Stimulated activated CD8-positive, alpha-beta memory T cell treated with anti-CD3 and anti-CD28 coated beads, Interleukin-4, amount 100 ng/mL, for 1 hour (primary cell): ENCODE measurements at places on chromosomes 2 and 18.

DNA sequence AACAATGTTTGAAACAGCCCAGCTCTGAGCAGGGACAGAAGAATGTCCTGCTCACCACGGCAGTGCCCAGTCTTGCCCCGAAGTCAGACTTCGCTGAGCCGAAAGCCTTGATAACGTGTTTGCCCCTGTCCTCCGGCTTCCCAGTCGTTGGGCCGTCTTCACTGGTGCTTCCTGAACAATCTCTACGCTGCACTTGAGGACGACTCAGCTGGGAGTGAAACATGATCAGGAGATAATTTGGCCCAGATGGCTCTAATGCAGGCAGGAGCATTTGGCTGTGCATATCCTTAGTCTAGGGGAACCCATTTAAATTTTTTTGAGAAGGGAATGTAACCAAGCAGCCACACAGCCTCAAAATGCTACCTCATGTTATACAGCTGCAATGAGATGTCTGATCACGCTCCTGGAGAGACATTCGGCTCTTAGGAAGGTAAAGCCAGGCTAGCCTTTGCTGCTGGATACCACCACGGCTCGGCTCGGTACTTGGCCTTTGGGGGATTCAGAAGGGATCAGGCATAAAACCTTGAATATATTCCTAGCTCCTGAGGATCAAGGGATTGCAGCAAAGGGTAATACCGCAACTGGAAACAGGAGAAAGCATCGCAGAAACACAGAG, 43.6 kb downstream of the FECH start:
- no peak for DNase-seq

GRCh38 chr2:165593081-165593480, 123.6 kb downstream of the CSRNP3 start:
- DNase-seq = no peak

DNA sequence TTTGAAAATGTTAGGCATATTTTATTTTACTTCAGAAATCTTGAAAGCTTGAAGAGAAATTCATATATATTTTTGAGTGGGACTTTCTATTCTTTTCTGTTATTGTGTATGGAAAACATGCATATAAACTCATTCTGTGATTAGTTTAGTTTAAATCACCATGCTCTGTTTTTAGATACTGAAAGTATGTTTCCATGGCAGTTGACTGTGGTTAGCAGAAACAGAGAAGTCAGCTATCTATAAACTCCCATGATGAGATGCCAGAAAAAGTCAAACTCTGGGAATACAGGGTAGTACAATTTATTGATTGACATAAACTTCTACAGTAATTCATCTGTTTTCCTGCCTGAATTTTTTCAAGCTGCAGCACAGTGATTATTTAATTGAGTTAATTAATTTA, 905.3 kb upstream of the VRK2 start:
- no peak for DNase-seq

- DNase-seq = no peak
Measured at GRCh38 chr2:191150230-191150599, 579 bp downstream of the STAT4 start.

DNA sequence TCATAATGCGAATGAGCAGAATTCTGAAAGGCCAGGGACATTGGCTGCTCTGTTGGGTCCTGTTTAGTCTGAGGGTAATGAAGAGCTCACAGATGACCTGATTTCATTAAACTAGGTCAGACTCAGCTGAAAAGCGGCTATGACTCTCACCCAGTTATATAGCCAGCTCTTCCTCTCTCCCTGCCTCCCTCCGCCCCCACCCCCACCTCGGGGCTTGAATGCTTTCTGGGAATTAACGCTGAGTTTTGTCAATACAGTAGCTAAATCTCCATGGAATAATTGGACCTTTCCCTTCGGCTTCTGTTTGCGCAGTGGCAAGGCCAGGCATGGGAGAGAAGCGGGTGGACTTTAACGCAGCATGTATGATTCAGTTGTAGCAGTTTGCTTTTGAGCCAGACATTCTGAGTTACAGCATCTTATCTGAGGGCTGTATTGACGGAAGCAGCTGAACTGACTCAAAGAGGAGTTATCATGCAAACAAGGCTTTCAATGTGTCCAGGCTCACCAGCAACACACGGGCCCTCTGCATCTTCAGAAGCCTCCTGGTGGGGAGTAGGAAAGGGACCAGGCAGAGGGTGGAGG, 110.6 kb downstream of the MYCN start:
- DNase-seq = no peak

- no peak for DNase-seq
Measured at GRCh38 chr2:196441527-196441926, 198.0 kb upstream of the CCDC150 start.

DNA sequence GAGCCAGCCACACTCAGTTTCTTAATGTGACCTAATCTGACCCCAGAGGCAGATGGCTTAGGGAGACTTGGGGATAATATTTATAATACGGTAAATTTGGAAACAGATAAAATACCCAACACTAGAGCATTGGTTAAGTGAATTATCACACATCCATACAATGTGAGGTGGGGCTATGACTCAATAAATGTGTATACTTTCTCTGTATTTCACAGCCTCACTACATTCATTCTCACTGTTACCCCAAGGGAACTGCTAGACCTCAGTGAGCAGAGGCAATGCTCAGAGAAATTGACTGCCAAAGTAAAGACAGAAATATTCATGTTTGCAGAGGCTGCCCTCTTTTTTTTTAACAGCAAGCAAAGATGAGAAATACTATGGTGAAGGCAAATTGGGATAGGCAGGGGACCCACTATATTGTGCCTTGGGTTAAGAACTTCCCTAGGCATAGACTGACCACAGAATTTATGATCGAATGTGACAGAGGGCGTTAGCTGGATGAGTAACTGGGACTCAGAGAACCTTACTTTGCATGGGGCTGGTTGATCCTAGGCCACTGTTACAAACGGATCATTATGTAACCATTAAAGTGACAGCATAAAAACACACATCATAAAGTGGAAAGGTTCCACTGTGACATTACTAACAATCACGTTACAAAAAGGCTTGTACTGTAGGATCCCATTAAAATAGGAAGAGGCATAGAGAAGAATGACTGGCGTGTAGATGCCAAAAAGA, 246.0 kb upstream of the LYPD1 start:
- no peak for DNase-seq

- DNase-seq = no peak
Measured at GRCh38 chr2:120669121-120669952, 66.3 kb upstream of the GLI2 start.

DNA sequence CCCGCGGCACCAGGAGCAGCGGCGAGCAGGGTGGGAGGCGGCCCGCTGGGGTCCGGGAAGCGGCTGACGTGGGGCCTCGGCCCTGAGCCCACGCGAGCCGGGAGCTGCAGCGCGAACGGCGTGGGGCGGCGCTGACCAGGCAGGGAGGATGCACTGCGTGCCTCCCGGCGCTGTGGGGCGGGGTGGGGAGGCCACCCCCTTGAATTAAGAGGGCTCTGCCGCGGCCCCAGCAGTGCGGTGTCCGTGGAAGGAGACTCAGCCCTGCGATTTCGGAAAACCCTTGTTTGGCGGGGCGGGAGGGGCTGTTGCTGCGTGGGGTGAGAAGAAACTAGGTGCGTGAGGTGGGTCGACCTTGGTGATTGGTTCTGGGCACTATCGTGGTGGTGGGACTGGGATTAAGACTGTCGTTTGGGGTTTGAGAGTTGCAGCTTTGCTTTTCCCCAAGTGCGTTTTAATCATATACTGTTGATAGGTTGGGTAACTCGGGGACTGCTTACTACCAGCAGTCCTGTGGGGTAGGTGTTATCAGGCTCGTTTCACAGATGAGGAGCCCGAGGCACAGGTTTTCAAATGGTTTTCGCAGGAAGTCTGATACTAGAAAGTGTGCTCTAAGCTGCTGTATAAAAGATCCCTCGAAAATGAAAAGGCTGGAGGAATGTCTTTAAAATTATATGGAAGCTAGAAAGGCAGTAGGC, 722 bp downstream of the ACSL3 start:
- DNase-seq = peak; percentile 0

- no peak for DNase-seq
Measured at GRCh38 chr2:236795861-236796219, 226.2 kb downstream of the ACKR3 start.

DNA sequence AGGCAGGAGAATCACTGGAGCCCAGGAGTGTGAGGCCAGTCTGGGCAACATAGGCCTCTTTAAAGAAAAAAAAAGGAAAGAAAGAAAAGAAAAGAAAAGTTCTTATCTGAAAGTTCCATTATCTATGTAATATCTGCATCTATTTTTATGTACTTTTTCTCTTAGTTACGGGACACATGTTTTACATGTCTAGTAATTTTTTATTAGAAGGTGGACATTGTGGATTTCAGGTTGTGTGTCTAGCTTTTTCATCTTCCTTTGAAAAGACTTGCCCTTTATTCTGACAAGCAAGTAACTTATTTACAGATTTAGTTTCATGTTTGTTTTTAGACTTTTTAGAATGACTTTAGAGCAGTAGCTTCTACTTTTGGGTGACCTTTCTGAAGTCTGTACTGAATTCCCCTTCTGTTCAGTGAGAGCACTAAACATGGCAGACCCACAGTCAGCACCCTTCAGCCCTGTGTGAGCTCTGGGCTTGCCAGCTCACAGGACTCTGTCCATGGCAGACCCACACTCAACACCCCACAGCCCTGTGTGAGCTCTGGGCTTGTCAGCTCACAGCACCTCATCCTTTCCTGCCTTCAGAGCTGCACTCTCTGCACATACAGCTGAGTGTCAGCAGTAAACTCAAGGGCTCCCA, 17.5 kb downstream of the TRAPPC12 start:
- DNase-seq = no peak

DNA sequence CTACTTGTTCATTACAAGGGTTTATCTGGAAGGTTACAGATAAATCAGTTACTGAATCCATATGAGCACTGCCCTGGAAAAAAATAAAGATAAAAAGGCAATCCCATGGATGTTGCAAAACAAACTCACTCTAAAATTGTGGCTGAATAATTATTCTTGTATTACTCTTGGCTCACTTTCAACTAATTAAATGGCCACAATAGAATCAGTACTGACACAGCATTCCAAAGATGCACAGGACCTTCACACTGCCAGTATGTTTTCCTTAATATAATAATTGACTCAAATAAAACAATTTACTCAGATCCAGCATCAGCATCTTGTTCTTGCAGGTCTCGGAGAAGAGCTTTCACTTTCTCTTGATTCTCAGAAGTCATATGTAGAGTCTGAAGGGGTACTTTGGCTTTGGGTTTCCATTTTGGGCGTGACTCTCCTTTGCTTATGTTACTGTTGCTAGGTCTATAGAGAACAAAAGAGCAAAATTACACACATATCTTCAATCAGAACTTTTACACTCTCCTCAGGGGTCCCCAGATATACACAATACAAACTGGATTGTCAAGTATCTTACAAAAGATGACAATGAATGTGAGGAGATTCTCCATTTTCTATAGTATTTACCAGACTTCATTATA, 12.6 kb downstream of the DHX57 start:
- DNase-seq = no peak

- no peak for DNase-seq
Measured at GRCh38 chr2:172009823-172010222, 10.1 kb downstream of the METAP1D start.

DNA sequence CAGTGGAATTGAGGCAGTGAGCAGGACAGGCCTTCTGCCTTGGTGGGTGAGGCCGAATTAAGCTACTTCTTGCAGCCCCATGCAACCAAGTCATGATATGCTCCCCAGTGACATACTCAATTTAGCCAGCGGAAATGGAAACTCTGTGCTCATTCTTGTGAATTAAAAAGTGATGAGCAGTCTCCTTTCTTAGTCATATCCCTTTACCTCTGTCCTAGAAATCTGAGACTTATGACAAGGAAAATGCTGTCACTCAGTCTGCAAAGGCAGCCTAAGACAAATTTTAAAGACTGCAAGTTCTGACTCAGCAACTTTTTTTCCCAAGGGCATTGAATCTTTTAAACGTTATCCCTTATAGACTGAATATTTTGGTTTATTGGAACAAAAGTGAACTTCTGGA, 218.2 kb downstream of the SH3BP4 start:
- DNase-seq = no peak

GRCh38 chr2:230671117-230671516, 41.5 kb upstream of the CAB39 start:
- no peak for DNase-seq

GRCh38 chr2:105812180-105813044, 67.7 kb downstream of the NCK2 start:
- no peak for DNase-seq

GRCh38 chr2:157244691-157245090, 12.8 kb upstream of the GALNT5 start:
- no peak for DNase-seq

- DNase-seq = no peak
Measured at GRCh38 chr18:23981369-23981980, 33.1 kb upstream of the TTC39C start.

DNA sequence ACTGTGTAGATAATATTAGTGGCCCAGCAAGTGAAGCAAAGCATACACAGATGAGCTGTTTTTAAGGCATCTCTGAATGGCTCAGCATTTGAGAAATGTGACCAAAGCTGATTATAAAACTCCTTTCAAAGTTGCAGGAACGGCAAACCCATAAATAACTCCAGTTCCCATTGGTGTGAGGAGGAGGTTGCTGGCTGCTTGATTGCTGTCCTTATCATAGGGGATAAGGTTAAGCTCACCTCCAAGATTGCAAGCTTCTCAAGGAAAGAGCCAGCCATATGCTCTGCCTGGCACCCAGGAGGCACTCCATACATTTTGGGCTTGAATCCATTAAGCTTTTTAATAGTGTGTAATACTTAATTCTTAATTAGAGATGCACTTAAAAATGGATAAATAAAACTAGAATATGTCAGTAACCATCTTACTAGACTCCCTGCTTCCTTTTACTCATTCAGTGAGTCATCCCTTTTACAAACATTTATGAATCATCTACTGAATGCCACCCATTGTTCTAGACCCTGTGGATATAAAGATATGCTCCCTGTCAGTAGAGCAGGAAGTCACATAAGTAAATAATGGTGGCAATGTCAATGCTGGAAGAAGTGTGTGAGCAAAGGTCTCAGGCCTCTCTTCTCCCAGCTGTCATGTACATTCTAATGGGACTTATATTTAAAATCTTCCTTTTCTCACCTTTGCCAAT, 99.3 kb downstream of the SPATS2L start:
- DNase-seq = no peak

DNA sequence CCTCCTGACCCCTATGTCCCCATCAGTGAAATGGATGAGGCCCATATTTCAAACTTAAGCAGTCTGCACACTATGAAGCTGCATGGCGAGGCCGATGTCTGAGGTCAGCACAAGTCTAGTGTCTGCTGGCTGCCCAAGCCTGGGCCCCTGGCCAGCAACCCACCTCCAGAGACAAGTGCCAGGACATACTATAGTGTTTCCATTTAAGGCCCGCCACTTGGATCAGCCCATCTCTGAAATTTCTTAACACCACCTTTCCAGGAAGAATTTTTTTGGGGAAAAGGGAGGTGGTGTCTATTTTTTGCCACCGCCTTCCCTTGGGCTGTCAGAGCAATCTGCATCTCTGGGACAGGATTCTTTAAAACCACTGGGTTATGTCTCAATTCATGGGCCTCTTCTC, 1.8 kb downstream of the ACVR1 start:
- DNase-seq = no peak

DNA sequence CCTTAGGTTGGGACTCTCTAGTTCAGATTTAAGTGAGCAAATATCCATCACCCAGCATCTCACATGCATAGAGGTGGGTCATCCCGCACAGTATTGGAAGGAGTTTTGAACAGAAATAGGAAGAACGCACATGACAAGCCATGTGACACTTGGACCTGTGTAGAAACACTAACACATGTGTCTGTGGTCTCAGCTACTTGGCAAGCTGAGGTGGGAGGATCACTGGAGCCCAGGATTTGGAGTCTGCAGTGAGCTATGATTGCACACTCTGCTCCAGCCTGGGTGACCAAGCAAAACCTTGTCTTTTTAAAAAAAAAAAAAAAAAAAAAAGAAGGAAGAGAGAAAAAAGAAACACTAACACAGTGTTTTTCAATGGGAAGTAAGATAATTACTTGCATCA, 5.4 kb upstream of the MTCL1 start:
- DNase-seq = no peak
